GF-D8 (cell line): ENCODE measurements at places on chromosomes 3 and 15.

- DNase-seq: no peak
Observed at GRCh38 chr15:74633781-74634180, 18.1 kb downstream of the CLK3 start.

GRCh38 chr15:50003786-50004334 lies 115.2 kb downstream of the ATP8B4 start:
- DNase-seq: no peak

DNA sequence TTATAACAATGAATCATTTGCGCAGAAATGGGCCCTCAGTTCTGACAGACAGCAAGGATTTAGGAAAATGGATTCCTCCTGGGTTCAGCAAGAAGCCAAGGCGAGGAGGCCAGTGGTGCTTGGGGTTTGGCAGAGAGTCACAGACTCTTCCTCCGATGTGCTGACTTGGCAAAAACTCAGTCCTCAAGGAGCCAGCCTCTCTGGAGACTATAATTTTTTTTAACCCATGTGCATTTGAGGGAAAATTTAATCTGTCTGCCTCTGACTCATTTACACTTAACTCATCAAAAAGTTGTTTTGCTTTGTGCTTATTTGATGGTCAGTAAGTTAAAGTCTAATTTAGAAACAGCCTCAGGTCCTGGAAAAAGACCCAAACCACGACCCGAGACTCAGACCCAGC lies 34.2 kb upstream of the SLC24A5 start:
- DNase-seq: no peak

DNA sequence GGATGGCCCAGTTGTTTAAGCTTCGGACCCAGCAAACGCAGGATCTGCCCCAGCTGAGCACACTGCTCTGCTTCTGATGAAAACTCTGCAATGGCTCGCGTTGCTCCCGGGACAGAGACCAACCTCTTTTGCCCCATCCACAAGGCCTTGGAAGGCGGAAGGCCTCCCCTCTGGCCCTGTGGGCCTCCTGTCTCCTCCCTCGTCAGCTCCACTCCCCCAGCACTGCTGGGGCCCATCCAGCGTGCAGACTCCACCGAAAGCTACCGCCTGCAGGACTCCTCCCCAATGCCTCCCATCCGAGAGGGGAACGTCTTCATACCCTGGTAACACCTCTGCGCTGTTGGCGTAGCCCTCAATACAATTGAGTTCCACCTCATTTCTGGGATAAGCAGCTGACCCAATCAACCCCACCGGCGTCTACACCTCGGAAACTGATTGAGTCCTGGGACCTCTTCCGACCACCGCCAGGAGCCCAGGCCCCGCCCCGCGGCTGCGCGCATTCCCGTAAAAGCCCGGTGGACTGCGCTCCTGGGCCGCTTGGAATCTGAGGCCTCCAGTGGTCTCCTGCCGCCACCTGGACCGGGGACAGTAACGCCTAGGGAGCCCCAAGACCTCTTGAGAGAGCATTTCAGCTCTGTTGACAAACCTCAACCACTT lies at the start of gene PRR23E:
TSS of gene PRR23E (plus strand) at position 556 of the 657 bp plus-strand sequence. CDS start 3,555 bp downstream, outside the sequence.
- DNase-seq: no peak

DNA sequence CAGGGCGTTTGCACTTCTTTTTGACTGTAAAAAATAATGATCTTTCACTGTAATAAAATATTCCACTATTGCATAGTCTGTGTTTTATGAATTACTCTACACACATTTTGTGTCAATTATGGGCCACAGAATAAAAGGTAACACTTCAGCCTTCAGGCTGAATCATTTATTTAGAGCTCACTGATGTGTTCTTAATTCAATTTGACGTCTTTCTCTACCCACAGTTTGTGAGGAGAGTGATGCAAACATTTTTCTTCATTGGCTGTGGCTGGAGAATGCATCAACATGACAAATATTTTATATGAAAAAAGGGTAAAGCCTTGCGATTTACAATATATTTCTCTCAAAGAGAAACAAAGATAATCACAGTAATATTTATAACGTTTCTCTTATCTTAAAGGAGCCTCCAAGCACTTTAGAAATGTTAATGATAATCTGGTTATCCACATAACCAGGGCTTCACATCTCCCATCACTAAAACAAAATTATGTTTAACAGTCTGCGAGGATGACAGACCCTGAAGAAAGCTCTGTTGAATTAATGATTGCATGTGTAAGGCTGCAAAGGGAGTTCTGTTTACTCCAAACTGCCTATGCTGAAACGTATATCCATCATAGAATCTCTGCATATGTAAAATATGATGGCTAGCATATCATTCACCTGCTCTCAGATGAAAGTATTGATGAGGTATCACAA lies 951.3 kb downstream of the ZPLD1 start:
- no peak for DNase-seq

- no peak for DNase-seq
Observed at GRCh38 chr15:56199038-56199437, 44.6 kb downstream of the RFX7 start.
